G401 (cell line): ENCODE measurements at places on chromosomes 6 and 20.

DNA sequence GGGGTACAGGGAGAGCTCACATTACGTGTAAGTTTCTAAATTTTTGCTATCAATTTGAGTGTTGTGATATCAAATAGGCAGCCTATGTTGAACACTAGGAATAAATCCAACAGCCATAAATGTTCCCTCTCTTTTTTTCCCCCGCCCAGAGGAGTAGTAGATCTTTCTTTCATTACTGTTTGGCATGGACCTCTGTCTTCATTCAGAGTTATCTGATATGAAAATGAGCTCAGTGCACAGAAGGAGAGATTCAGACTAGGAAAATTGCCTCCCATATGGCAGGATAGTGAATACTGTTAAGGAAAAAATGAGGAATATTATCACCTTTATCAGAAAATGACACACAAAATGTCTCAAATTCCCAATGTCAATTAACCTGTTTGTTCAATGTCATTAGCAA is 110.0 kb upstream of the EYS start:
- DNase-seq, result no peak

GRCh38 chr6:14511061-14511586 is 393.6 kb downstream of the CD83 start:
- no peak for DNase-seq

GRCh38 chr20:38158701-38159351 is 6.2 kb downstream of the TGM2 start:
- DNase-seq, result no peak

DNA sequence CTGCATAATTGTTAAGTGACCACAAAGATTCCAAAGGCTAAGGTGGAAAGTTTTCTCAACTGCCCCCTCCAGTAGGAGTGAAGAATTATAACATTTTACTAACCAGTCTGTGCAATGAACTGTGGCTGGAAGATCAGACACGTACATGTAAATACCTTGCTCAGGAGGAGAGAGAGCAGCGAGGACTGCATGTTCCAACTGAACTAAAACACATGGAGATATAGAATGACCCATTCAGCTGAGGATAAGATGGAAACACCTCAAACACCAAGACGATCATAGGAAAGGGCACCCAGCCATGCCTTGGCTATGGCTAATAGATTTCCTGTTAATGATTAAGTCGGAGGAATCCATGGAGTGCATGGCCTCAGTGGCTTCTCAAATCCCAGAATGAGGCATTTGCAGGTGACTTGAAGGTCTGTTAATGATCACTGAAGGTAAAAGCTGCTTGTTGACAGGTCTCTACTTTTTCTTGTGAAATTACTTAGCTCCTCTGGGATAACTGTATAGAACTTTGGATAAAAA is 875.6 kb downstream of the TFAP2A start:
- DNase-seq, result no peak

DNA sequence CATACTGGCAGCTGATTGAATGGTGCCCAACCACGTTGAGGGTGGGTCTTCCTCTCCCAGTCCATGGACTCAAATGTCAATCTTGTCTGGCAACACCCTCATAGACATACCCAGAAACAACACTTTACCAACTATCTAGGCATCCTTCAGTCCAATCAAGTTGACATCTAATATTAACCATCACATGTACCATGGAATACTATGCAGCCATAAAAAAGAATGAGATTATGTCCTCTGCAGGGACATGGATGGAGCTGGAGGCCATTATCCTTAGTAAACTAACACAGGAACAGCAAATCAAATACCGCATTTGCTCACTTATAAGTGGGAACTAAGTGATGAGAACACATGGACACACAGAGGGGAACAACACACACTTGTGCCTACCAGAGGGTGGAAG is 206.9 kb upstream of the RNF217 start:
- no peak for DNase-seq

DNA sequence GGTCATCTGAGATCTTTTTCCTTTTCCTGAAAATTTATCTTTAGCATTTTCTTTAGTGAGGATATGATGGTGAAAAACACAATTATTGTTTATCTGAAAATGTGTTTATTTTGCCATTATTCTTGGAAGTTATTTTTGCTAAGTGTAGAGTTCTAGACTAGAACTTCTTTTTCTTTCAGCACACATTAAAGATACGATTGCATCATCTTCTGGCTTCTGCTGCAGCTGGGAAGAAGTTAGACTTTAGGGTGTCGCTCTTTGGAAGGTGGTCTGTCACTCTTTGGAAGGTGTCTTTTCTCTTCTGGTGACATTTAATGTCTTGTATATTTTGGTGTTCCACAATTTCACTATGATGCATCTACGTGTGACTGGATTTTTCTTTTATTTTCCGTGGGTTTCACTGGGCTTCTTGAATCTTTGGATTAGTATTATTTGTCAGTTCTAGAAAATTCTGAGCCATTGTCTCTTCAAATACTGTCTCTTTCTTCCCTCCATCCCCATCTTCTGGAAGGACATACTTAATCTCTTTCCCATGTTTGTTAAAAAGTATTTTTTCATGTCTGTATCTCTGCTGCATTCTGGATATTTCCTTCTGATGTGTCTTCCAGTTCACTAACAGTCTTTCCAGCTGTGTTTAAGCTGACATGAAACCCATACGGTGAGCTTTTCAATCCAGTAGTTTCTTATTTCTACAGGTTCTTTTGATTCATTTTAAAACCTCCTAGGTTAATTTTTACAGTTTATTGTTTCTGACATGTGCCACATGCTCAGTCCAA is 81.0 kb downstream of the AGPAT4 start:
- no peak for DNase-seq

- DNase-seq, result no peak
Observed at GRCh38 chr20:3032624-3033023, 10.8 kb upstream of the GNRH2 start.

DNA sequence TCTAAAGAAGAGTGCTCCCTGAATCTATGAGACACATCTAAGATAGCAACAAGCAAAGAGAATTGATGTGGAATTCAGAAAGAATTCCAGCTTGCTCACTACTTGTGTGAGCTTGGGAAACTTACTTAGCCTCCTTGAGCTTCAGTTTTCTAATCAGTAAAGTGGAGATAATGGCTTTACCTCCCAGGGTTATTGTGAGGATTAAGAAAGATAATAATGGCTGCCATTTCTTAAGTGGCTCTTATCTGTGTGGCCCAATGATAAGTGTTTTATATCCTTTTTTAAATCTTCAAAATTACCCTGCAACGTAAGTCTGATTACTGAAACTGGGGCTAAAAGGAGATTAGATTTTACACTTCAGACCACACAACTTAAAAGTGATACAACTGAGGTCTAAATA is 418.5 kb downstream of the LMBRD1 start:
- no peak for DNase-seq

DNA sequence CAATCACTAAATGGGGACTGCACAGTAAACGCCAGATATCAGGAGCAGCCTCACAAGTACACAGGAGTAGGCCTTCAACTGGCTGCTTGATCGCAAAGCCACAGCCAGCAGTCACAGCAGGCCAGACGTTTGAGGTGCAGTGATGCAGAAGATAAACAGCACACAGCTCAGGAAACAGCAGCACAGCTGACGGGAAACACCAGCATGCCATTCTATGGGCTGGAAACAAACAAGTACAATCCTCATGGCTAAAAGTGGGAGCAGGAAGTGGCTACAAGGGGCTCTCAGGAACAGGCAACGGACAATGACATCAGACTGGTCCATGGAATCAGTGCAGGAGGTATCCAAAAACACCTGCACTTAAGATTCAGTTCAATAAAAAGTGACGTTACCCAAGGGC is 111.0 kb downstream of the DTNBP1 start:
- no peak for DNase-seq
